Activated CD4-positive, alpha-beta T cell treated with anti-CD3 and anti-CD28 coated beads, Interleukin-2, amount 50 U/mL, for 1 hour (primary cell): ENCODE measurements at places on chromosomes 2 and 18.

DNA sequence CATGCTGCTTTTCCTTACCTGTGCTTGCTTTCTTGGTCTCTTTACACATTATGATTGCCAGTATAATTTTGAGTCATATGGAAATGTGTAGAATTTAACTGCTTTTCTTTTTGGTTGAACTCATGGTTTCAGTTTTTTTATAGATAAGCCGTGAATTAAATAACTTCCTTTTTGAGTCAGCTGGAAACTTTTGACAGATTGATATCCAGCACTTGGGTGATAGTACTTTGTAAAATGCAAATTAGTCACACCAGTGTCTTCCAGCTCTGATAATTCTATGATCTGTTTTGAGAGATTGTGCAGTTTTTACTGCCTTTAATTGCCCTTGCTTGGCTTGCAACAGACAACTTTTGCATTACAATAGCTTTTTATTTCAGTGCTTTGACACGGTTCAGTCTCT is 86.4 kb downstream of the NCOA1 start:
- DNase-seq: no peak

DNA sequence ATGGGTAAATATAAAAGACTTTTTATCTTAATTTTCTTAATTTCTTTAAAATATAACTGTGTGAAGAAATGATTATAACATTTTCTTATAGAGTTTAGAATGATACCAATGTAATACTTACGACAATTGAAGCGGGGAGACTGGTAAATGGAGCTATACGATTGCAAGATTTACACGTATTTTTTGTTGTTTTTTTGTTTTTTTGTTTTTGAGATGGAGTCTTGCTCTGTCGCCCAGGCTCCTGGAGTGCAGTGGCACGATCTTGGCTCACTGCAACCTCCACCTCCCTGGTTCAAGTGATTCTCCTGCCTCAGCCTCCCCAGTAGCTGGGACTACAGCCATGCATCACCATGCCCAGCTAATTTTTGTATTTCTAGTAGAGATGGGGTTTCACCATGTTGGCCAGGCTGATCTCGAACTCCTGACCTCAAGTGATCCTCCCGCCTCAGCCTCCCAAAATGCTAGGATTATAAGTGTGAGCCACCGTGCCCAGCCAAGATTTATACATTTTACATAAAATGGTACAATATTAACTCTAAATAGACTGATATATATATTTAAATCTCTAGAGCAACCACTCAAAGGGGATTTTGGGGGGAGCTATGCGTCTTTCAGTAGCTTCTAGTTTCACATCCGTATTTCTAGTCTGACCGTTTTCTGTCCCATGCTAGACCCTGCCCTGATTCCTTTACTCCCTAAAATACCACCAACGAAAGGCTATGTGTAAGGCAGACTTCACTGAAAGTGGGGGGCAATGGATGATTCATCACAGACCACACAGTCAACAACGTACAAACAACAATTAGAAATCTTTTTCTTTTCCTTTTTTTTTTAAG is 28.2 kb upstream of the ATG16L1 start:
- no peak for DNase-seq

DNA sequence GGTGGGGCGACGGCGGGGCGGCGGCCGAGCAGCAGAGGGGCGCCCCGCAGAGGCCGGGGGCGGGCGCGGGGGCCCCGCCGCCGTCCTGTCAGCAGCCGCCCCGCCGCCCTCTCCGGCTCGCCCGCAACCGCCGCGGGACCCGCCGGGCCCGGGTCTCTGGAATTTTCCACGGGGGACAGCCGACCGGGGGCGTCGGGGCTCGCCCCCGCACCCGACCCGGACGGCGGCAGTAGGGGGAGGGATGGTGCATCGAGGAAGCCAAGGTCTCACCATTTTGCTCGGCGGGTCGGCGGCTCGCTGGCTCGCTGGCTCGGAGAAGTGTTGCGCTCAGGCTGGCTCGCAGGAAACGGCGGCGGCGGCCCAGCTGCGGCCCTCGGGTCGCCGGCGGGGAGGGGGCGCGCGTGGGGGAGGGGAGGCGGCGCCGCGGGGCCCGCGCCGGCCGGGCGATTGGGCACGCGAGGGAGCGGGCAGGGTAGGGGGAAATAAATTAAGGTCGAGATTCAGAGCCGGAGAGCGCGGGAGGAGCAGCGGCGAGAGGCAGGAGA is 405 bp downstream of the PPP3R1 start:
- peak; percentile 44 for DNase-seq

DNA sequence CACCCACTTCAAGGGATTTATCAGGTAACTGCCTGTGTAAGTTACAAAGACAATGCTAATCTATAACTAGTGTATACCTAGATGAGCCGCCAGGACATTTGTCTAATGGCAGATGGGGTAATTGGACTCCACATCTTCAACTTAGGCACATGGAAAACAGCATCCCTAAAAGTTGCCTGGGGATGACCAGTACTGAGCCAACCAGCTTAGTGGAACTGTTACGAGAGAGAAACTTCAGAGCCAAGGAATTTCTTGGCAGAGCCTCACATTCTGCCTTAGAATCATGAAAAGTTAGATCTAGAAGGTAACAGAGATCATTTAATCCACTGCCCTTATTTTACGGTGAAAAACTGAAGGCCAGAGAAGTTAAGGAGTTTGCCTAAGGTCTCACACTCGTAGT is 15.5 kb upstream of the CLASP1 start:
- DNase-seq: no peak

GRCh38 chr2:177489719-177490301 is 97.2 kb downstream of the AGPS start:
- DNase-seq: no peak

- DNase-seq: no peak
Observed at GRCh38 chr2:219603771-219604170, 6.1 kb downstream of the STK11IP start.

DNA sequence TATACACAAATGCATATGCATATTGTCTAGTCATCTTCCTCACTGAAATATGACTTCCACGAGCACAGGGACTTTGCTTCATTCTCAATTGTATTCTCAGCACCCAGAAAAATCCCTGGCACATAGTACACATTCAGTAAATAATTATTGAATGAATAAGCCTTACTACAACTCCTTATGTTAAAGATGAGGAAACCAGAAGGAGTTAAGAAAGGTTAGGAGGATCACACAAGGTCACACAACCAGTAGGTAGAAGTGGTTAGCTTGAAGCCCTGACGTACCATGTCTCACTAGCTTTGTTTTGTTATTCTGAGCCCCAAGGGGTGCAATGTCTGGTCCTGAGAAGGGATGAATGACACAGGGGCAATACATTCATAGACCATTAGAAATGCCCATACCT is 220.9 kb upstream of the PID1 start:
- no peak for DNase-seq

DNA sequence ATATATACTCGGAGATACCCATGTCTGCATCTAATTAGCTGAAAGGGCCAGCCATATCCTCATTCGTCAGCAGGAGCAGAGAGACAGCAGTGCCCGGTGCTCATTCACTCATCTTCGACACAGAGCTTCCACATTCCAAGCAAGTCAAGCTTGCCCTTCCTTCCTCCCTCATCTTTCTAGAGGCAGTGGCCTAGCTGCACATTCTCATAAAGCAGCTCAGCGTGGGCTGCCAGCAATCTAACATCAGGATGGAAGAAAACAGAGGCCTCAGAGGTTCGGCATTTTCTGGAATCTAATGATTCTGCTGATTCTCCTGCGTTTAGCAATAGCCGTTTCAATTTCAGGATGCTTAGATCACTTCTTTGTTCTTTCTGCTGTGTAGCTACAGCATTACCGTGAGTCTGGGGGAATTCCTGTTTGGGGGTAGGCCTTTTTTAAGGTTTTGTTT is 68.8 kb downstream of the CLHC1 start:
- no peak for DNase-seq

DNA sequence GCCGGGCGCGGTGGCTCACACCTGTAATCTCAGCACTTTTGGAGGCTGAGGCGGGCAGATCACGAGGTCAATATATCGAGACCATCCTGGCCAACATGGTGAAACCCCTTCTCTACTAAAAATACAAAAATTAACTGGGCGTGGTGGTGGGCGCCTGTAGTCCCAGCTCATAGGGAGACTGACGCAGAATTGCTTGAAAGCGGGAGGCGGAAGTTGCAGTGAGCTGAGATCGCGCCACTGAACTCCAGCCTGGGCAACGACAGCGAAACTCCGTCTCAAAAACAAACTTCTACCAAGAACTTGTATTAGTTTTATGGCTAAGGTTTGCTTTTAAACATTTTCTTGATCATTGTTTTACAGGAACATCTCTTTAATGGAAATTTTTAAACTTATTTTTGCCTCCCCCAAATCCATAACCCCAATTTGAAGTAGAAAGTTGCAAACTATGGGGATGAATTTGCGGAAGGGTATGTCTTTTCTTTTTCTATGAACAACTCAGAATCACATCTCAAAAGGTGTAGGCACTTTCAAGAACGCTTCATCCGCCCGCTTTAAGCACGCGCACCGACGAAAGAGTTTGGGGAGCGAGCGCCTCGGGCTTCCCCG is 46.8 kb upstream of the PTMA start:
- no peak for DNase-seq

DNA sequence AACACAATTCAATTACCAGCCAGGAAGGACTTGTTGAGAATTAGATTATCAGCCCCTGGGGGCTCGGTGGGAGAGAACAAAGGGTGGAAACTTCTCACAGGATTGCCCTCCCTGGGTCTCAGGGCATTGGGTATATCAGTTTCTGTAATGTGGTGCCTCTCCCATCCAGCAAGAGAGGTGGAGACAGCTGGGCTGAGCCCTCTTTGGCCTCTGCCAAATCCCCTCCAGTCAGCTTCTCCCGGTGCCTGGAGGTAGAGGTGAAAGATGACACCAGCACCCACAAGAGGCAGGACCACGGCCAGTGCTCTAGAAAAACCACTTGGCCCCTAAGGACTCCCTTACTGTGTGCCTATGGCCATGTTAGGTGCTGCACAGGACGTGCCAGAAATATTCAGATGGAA is 179.7 kb downstream of the HAUS1 start:
- DNase-seq: no peak

GRCh38 chr2:162712598-162712997 is 126.0 kb downstream of the KCNH7 start:
- DNase-seq: no peak

DNA sequence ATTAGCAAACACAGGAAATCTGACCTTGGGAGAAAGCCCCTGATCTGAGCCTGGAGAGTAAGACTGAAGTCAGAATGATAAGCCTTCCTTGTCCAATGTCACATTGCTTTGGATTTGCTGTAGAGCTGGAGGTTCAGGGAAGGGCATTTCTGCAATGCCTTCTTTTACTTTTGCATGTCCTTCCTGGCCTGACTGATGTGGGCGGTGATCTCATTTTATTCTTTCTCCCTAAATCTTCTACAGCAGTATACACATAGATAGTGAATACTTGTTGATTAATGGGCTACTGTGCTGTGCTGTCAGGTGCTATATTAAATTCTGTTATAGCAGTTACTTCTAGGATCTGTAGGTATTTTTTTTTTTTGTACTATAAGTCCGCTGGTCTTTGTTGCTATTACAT is 62.6 kb downstream of the PLCL1 start:
- no peak for DNase-seq

DNA sequence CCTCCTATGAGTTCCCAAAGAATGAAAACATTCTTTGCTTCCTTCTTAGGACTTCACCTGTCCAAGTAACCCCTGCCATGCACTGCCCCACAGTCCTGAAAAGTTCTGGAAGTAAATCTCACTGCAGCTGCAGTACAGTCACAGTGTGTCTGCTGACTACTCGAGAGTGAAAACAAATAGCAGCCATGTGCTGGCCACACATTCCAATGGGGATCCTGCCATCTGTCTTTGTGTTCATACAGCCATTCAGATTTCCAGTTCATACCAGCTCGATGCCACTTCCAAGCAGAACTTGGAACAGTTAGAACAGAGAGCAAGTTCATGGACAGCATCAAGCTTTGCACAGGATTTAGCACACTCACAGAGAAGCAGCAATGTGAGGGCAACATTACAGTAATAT is 629.9 kb upstream of the ACVR2A start:
- no peak for DNase-seq

- no peak for DNase-seq
Observed at GRCh38 chr2:210428393-210429179, 48.0 kb downstream of the LANCL1 start.

DNA sequence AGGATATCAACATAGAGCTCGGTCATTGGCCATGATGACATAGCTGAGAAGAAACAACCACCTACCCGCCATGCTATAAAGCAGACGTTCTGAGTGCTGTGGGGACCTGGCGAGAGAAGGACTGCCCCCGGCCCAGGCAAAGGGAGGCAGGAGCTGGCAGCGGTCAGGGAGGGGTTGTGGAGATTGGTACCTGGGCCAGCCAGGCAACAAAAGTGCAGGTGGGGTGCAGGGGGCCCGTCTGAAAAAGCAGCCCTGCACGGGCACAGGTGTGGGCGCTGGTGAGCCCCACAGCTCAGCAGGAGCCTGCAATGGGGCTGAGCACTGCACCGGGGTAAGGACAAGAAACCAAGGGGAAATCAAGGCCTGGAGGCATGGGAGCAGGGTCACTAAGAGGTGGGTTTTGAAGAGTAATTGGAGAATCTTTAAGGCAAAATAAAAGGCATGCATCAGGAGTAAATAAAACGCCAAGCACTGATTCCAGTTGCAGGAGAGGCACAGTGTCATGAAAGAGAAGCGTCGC is 464.0 kb downstream of the EIPR1 start:
- DNase-seq: no peak

DNA sequence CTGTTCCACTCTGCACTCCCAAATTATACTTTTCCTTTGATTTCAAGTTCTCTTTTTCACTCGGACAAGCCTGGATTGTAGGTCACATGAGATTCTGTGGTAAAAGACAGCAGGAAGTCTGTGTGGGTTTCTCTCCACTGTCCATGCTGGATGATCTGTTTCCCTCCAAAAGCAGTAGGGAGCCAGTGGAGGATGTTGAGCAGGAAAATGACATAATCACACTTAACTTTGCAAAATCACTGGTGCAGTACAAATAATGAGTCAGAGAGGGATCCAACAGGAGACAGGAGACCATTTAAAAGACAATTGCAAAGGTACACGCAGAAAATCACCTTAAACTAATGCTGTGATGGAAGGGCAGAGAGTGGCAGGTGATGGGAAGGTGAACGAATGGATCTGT is 301.3 kb downstream of the ZNF407 start:
- no peak for DNase-seq

- no peak for DNase-seq
Observed at GRCh38 chr18:36083729-36084128, 16.4 kb upstream of the RPRD1A start.

- DNase-seq: no peak
Observed at GRCh38 chr2:15782009-15782751, 158.2 kb upstream of the MYCN start.
